Activated naive CD8-positive, alpha-beta T cell treated with anti-CD3 and anti-CD28 coated beads for 36 hours (primary cell): ENCODE measurements at places on chromosomes 2 and 18. TPM values are rescaled to one million over a fixed set of nuclear protein-coding genes. Genes with fewer than 3 reads are reported as not detected.

The DSG2 gene
- 0.89 TPM for total RNA-seq

DNA sequence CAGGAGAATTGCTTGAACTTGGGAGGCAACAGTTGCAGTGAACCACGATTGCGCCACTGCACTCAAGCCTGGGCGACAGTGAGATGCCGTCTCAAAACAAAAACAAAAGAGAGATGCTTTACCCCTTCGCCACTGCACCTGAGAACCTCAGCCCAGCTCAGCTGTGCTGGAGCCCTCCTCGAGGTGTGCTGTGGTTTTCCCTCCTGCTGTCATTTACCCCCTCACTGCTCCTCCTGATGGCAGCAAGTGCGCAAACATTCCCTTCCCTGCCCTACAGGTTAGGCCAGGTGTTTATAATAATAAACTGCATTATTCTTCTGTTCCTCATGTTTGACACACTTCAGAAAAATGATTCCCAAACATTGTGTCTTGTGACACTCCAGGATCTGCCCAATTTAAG, 8.4 kb downstream of the FBXO36 start:
- H3K27me3 ChIP-seq = no peaks in the 10 kb centered on the region
- H3K4me3 ChIP-seq = no peak overlapping the region
- H3K4me1 ChIP-seq = peaks cover 12% of the 10 kb centered on the region
- DNase-seq = no peak
- H3K27ac ChIP-seq = no peak overlapping the region

- H3K4me3 ChIP-seq = no peak overlapping the region
- H3K36me3 ChIP-seq = peaks cover 36% of the 10 kb centered on the region
- peaks cover 2% of the 10 kb centered on the region for H3K4me1 ChIP-seq
- H3K27me3 ChIP-seq = no peaks in the 10 kb centered on the region
These were observed 49.3 kb downstream of the RNF144A start for GRCh38 chr2:6966446-6966940.

The NEU4 gene
- total RNA-seq = 0.08 TPM

- DNase-seq = no peak
- H3K27ac ChIP-seq = no peak overlapping the region
- no peaks in the 10 kb centered on the region for H3K4me1 ChIP-seq
These were observed 6.8 kb upstream of the LRRTM1 start for GRCh38 chr2:80311304-80311703.

- H3K27ac ChIP-seq = no peak overlapping the region
- H3K4me3 ChIP-seq = no peak overlapping the region
- peaks cover 12% of the 10 kb centered on the region for H3K36me3 ChIP-seq
- H3K27me3 ChIP-seq = no peaks in the 10 kb centered on the region
- DNase-seq = no peak
These were observed 5.9 kb downstream of the CCDC121 start for GRCh38 chr2:27622921-27623384.

The PAIP2B gene
- total RNA-seq = 2.4 TPM

The PLGLB1 gene
- total RNA-seq = 1.6 TPM

The CNDP1 gene
- not detected for total RNA-seq

The UGT1A5 gene
- not detected for total RNA-seq

DNA sequence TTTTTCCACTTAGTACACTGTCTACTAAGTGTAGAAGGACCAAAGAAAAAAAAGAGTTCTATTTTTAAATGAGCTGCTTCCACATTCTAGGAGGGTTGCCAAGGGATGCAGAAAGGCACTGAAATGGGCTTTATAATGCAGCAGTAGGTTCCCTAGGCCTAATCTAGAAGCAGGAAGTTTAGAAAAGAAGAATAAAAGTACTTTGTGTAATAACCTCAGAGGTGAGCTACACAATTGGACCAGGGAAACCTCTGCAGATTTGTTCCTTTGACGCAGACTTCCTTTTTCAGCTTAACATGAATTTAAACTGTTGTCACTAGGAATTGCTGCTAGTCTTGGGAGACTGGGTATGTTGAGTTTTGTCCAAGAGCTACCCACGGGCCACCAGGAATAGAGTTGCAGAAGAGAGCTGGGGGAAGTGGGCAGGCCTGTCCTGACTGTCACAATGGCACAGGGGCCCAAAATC, 34.6 kb upstream of the RAB1A start:
- peaks cover 15% of the 10 kb centered on the region for H3K4me1 ChIP-seq
- H3K27ac ChIP-seq = no peak overlapping the region

DNA sequence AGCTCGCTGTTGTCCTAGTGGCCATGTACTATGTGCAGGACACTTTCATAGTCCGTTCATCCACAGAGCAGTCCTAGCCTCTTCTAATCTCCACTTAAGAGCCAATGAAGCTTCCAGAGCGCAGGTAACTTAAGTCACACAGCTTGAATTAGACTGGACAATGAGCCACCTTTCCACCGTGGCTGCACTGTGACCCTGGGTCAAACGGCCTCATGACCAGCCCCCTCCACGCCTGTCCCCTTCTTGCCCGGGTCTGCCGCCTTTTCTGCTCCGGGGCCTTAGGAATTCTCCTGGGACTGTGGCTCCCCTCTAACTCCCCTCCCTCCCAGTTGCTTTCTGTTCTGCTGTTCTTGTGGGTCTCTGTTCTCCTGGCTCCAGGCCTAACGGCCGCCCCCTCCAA, 8.4 kb upstream of the PRKCE start:
- H3K27ac ChIP-seq = no peak overlapping the region
- H3K36me3 ChIP-seq = no peaks in the 10 kb centered on the region
- H3K27me3 ChIP-seq = peaks cover 26% of the 10 kb centered on the region
- peak overlapping the region; percentile 35 for H3K4me3 ChIP-seq
- no peak for DNase-seq
- peaks cover 4% of the 10 kb centered on the region for H3K4me1 ChIP-seq

The NOP58 gene
- total RNA-seq = 226 TPM

The INHA gene
- total RNA-seq = not detected

DNA sequence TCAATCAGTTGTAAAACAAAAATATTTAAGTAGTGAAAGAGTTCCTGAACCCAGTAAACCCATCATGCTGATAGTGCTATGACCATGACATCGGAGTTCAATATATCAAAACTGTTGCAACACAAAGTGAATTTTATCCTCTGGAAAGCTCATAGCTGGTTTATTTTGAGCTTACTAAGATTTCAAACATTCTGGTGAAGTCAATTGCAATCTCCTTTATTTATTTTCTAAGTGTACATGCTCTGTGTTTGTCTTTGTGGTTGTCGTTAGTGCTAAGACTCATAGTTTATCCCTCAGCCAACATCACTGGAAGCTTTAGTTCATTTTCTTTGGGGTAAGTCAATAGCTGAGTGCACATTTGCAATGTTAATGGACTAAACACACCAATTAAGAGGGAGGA, 91.9 kb downstream of the QPCT start:
- no peaks in the 10 kb centered on the region for H3K4me1 ChIP-seq
- no peak overlapping the region for H3K4me3 ChIP-seq
- H3K27me3 ChIP-seq = peaks cover 3% of the 10 kb centered on the region
- H3K36me3 ChIP-seq = no peaks in the 10 kb centered on the region
- no peak overlapping the region for H3K27ac ChIP-seq
- DNase-seq = no peak

DNA sequence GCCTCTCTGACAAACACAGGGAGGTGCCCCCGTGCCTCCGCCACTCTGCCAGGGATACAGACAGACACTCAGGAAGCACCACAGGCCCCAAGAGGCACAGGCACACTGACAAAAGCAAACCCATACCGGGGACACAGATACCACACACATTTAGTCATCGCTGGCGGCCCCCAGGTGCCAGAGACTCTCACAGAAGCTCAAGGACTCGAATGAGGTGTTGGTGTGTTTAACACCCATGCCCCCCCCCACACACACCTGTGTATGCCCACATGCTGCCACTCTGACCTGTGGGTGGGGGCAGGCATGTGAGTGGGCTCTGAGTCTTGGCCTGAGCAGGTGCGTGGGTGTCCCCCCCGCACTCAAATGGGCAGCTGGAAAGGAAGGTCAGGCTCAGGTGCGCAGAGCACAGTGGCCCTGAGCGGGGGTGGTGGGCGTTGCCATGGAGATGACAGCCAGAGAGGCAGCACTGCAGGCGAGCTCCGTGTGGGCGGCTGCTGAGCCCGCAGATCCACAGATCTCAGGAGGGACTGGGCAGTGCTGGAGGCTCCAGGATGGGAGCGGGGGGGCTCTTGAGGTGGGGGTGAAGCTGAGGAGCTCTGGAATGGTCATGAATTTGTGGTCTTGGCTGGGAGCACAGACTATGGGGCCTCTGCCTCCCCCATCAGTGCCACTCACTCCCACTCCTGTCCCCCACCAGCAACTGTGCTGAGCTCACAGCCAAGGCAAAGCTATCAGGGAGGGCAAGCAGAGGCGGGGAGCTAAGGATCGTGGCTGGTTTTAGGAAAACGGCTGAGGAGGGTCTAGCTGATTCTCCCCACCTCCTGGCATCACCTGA, 73.9 kb upstream of the TAF1B start:
- H3K36me3 ChIP-seq = no peaks in the 10 kb centered on the region
- peaks cover 7% of the 10 kb centered on the region for H3K4me1 ChIP-seq
- H3K4me3 ChIP-seq = no peak overlapping the region
- no peaks in the 10 kb centered on the region for H3K27me3 ChIP-seq
- H3K27ac ChIP-seq = no peak overlapping the region

- DNase-seq = no peak
- H3K27ac ChIP-seq = no peak overlapping the region
- H3K4me3 ChIP-seq = no peak overlapping the region
- H3K36me3 ChIP-seq = no peaks in the 10 kb centered on the region
- H3K4me1 ChIP-seq = peaks cover 3% of the 10 kb centered on the region
These were observed 244.1 kb downstream of the ICOS start for GRCh38 chr2:204180649-204181048.

DNA sequence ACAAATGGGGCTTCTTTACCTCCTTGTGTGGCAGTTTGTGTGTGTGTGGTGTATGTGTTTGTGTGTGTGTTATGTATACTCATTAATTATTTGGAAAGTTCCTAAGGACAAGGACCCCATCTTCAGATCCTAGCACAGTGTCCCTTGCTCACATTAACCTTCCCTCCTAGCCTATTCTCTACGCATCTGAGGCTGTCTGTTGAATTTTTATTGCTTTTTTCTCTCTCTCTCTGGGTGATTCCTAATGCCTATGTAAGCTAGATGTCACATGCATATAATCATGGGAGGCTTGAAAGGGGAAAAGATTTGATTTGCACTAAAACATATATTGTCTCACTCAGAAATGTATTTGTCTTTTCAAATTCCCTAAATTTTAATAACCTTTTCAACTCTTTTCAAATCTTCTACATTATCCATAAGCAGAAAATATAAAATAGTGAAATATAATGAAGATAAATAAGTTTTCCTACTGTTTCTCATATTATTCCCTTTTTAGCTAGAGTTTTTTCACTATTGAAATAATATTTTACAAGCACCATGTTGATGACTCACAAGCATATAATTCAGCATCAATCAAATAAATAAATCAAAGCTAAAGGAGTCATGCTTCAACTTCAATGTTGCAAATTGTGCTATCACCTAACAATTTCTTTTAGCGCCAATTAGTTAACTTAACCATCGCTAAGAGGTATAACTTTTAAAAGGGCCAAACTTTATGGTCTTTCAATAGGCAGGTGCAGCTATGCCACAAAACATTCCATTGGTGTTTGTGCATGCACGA, 199.0 kb upstream of the ERBB4 start:
- no peaks in the 10 kb centered on the region for H3K27me3 ChIP-seq
- no peak for DNase-seq
- H3K4me1 ChIP-seq = no peaks in the 10 kb centered on the region
- H3K4me3 ChIP-seq = no peak overlapping the region

DNA sequence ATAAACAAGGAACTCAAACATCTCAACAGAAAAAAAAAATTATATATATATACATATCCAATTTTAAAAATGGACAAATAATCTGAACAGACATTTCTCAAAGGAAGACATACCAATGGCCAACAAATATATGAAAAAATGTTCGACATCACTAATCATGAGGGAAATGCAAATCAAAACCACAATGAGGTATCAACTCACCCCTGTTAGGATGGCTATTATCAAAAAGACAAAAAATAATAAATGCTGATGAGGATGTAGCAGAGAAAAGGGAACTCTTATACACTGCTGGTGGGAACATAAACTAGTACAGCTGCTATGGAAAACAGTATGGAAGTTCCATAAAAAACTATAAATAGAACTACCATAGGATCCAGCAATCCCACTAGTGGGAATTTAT, 46.1 kb downstream of the CLASP1 start:
- no peak overlapping the region for H3K4me3 ChIP-seq
- H3K36me3 ChIP-seq = peaks cover 42% of the 10 kb centered on the region
- H3K27me3 ChIP-seq = no peaks in the 10 kb centered on the region
- DNase-seq = no peak

The AQP12A gene
- not detected for total RNA-seq

The MAPK4 gene
- total RNA-seq = not detected

GRCh38 chr2:175766880-175767279, 235.2 kb downstream of the LNPK start:
- no peaks in the 10 kb centered on the region for H3K36me3 ChIP-seq
- DNase-seq = no peak
- no peaks in the 10 kb centered on the region for H3K4me1 ChIP-seq
- no peak overlapping the region for H3K27ac ChIP-seq

GRCh38 chr18:51169731-51170130, 27.8 kb downstream of the MEX3C start:
- H3K27ac ChIP-seq = peak overlapping the region; percentile 98
- peaks cover 48% of the 10 kb centered on the region for H3K36me3 ChIP-seq
- peaks cover 70% of the 10 kb centered on the region for H3K4me1 ChIP-seq
- no peak overlapping the region for H3K4me3 ChIP-seq
- no peaks in the 10 kb centered on the region for H3K27me3 ChIP-seq

DNA sequence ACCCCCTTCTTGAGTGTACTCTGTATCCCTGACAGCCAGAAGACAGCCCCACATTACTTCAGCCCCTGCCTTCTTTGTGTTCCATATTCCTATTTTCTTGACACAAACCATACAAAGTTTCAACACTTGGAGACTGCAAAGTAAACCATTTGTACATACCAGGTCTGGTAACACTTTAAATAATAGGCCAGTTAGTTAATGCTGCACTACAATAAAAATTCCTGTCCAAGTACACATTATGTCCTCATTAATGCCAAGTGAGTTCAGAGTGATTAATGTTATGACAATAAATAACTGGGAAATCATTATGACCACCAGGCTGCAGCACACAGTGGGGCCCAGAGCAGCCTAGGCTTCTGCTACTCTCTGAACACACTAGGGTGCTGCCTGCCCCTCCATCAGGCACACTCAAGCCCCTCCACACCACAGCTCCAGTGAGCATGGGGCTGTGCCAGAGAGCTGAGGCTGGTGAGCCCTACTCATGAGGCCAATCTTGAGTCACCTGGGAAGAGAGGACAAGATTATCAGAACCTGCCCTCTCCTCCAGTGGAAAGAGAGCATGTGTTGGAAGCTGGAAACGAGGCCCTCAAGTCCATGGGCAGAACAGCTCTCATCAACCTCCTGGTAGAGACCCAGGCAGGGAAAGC, 138.7 kb downstream of the TTC32 start:
- no peak for DNase-seq
- no peak overlapping the region for H3K27ac ChIP-seq
- peaks cover 3% of the 10 kb centered on the region for H3K27me3 ChIP-seq
- no peaks in the 10 kb centered on the region for H3K36me3 ChIP-seq

The BCL2 gene
- total RNA-seq = 67.3 TPM

- no peaks in the 10 kb centered on the region for H3K36me3 ChIP-seq
- H3K4me1 ChIP-seq = no peaks in the 10 kb centered on the region
- no peak for DNase-seq
- H3K4me3 ChIP-seq = no peak overlapping the region
- H3K27me3 ChIP-seq = no peaks in the 10 kb centered on the region
- no peak overlapping the region for H3K27ac ChIP-seq
These were observed 1733.6 kb upstream of the CELF4 start for GRCh38 chr18:39299152-39299551.
